CD4-positive, alpha-beta T cell treated with Interleukin-4 for 1 hour (primary cell): ENCODE measurements at places on chromosomes 4 and X.

GRCh38 chr4:76053730-76054129 lies 17.9 kb upstream of the CXCL11 start:
- DNase-seq = no peak

- no peak for DNase-seq
Measured at GRCh38 chrX:66163447-66163846, 600 bp upstream of the HEPH start.

DNA sequence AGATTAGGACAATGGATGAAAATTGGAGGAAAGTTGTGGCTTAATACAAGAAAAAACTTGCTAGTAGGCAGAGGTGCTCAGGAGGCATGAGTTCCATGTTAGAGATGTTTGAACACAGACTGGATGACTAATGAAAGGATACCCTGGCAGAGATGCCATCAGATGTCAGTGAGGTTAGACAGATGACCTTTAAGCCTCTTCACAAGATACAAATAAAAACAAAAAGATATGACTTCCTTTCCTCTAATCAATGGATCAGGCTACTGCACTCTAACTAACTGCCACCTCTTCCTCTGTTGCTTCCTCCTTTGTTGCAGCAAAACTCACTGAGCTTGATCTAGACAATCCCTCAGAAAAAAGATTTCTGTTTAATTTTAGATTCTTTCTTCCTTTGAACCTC lies 14.7 kb downstream of the STAP1 start:
- DNase-seq = no peak

- DNase-seq = peak; percentile 42
Measured at GRCh38 chr4:55553441-55554201, 6.9 kb upstream of the CLOCK start.

GRCh38 chrX:134782796-134783195 lies 124.5 kb upstream of the PLAC1 start:
- no peak for DNase-seq

- no peak for DNase-seq
Measured at GRCh38 chr4:88159229-88159725, 838 bp upstream of the ABCG2 start.

- DNase-seq = no peak
Measured at GRCh38 chr4:4333265-4333706, 43.2 kb downstream of the ZBTB49 start.

DNA sequence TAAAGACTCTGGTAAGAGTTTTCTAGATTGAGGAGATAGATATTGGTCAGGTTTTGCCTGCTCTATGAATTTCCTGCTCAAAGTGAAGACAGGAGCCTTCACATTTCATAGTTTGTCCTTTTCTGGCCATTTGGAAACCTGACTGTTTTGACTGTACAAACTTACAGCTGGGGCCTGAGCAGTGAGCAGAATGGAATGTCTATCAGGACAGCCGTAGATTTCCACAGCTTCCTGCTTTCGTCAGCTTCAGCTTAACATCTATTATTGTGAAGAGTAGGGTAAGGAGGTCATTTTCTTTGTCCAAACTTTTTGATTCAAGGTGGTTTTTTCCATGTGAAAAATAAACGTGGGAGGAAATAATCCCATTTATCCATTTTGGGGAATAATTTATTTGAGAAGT lies 124.3 kb upstream of the DIPK2B start:
- DNase-seq = no peak

DNA sequence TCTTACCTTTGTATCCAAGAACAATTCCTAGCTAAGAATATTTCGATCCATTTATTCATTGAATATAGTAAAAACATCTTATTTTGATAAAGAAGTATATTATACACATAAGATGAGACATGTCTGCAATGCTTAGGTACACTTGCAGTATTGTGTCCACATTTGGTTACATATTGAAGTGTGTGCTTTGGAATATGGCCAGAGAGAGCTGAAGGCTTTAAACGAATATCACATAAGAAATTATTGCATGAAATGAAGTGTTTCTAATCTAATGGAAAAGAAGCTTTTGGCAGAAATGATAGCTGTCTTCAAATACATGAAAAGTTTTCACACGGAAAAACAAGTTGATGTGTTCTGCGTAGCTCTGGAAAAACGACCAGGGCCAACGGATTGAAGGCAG lies 516.1 kb upstream of the ZFP42 start:
- no peak for DNase-seq

DNA sequence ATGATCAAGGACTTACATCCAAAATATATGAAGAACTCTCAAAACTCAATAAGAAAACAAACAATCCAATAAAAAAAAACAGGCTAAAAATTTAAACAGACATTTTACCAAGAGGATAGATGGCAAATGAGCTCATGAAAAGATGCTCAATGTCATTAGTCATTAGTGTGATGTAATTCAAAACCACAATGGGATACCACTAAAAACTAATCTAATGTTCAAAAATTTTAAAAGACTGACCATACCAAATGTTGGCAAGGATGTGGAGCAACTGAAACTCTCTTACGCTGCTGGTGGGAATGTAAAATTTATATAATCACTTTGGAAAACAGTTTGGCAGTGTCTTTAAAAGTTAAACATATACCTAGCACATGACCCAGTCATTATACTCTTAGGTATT lies 43.7 kb downstream of the RPS6KA6 start:
- no peak for DNase-seq

- DNase-seq = no peak
Measured at GRCh38 chr4:102871772-102872171, 3.0 kb downstream of the CISD2 start.

DNA sequence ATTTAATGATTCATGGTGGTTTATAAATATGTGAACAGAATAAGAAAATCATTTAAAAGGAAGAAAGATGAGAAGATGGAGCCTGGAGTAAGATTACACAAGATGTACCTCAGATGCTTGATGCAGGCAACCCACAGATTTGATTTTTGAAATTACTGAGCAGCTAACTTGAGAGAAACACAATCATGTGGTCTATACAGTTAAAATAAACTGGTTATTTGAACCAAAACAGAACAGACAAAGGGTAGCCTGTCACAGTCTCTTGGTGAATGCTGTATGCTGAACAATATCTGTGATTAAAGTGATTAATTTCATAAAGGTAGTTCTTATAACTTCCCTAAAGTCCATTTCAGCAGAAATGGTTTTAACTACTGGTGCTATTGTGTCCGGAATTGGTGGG lies 4.2 kb downstream of the PI4K2B start:
- DNase-seq = no peak

- no peak for DNase-seq
Measured at GRCh38 chr4:52966781-52967180, 104.7 kb downstream of the RASL11B start.

GRCh38 chrX:33855251-33855650 lies 276.9 kb downstream of the FAM47A start:
- DNase-seq = no peak

DNA sequence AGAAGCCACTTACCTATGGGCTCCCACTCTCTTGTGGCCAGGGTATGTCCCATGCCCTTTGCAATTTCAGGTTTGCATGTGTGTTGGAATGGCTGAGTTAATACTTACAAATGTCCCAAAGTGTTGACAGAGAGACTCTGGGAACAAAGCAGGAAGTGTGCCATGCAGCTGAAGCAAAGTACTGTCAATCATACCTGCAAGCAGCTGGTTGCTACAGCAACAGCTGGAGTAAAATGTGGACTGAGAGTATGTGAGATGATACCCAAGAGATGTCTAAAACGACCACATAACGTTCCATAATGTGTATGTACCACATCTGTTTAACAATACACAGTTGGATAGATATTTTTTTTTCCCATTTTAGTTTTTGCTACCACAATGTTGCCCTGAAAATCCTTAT lies 82.8 kb upstream of the CAMK2D start:
- no peak for DNase-seq

DNA sequence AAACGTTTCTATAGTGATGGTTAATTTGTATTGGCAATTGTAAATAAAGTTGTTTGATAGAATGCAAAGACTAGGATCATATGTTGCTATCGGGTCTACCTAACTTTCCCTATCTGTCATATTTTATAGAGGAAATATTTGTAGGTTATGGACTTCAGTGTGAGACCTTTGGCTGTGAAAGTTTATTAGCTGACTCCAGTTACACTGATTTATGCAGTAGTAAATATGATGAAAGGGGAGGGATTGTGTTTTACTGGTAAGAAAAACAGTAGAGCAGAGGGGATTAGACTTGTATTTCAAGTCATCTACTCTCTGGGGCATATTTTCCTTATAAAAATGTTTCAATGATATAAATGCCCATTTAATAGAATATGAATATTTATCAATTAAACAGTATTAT lies 43.8 kb downstream of the ADGRL3 start:
- DNase-seq = no peak

DNA sequence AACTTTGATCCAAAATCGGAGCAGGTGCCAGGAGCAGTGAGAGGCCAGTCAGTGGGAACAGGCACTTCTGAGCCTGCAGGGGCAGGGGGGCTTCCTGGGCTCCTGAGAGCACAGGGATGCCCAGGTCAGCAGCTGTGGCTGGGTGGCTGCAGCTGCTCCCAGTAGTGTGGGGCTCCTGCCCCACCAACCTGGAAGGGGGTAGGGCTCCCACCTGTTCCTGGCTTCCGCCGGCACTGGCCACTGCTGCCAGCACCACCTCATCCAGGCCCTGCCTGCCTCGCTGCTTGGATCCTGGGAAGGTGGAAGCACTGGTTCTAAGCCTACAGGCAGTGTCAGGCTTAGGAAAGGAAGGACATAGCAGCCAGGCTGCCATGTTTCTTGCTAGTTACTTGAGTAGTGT lies 18.6 kb downstream of the GRK4 start:
- DNase-seq = no peak

GRCh38 chr4:83629945-83630721 lies 94.2 kb downstream of the GPAT3 start:
- peak; percentile 14 for DNase-seq

GRCh38 chrX:129798888-129799287 lies 19.1 kb downstream of the SASH3 start:
- no peak for DNase-seq

DNA sequence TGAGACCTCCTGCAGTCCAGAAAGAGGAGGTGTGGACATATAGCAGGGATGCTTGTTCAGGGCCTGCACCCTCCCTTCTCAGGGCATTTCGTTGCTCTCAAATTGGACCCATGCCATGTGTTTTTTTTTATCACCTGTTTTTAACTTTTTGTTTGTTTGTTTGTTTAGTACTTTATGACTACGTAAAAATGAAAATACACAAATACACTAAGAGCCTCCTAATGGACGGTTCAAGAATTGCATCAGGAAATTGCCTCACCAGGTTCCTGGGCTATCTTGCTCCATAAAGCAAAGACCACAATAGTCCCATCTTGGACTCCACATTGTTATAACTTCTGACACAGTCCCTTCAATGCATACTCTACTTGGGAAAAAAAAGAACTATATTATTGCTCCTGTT lies 1685.9 kb upstream of the TENM3 start:
- DNase-seq = no peak

GRCh38 chr4:172480471-172480870 lies 667.3 kb downstream of the GALNTL6 start:
- no peak for DNase-seq

DNA sequence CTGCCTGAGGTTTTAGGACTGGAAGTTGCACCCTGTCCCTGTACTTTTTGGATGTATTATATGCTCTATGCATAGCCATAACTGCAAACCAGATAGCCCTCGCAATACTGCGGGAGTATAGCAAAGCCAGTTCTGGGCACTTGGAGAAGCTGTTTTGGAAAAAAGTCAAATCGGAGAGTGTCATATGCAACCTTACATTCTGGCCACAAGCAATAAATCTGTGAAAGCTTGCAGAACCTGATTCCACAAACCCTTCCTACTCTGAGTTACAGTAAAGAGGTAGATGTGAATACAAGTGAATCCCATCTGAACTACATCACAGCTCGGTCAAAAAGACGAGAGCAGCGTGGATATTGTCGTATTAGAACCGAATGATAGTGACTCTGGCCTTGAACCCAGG lies 10.3 kb downstream of the HELT start:
- no peak for DNase-seq

GRCh38 chr4:145035494-145036136 lies 62.4 kb downstream of the ANAPC10 start:
- DNase-seq = no peak

GRCh38 chr4:154778264-154778663 lies 2.8 kb upstream of the RBM46 start:
- DNase-seq = no peak

GRCh38 chr4:79833857-79834256 lies 239.2 kb downstream of the ANTXR2 start:
- no peak for DNase-seq

DNA sequence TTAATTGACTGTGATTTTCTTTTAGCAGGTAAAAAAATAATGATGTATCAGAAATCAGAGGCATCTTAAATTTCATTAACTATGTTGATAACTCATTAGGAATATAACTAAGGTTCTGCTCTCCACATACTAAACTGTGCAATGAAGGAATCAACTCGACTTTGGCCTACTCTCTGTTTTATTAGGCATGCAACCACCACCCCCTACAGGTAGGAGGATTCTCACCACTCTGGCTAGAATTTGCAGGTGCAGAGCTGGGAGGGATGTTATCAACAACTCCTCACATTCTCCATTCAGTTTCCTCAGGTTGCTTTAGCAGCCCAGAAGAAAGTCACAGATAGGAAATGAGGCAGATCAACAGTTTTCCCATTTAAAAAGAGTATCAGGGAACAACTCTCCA lies 160.1 kb downstream of the COX18 start:
- no peak for DNase-seq

DNA sequence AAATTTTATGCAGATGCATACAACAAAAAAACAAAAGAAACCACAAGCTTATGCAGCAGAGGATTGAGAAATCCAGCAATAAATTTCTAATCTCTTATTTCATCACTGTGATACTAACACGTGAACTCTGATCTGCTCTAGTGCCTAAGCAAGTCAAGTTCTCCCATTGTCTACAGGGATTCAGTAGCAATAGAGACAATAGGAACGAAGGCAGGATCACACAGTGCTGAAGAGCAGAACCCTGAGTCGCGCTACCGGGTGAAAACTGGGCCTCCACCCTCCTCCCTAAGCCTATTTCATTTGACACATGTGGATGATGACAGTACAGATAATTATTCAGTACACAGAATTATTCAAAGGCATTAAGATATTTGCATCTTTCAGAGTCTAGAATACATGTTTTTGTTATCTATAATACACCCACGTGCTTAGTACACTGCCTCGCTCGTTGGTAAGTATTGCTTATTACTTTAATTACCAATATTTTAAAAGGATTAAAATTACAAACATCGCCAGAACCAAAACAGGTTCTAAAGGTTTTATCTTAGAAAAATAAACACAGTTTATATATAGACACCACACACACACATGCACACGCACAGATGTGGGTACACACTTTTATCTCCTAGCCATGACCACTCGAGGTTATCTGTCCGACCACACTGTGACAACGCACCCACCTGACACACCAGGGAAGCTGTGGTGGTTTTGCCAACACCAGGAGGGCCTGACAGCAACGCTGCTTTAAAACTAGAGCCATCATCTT lies 60.1 kb downstream of the RFC1 start:
- DNase-seq = no peak

GRCh38 chrX:87409113-87409841 lies 108.3 kb upstream of the KLHL4 start:
- DNase-seq = no peak

DNA sequence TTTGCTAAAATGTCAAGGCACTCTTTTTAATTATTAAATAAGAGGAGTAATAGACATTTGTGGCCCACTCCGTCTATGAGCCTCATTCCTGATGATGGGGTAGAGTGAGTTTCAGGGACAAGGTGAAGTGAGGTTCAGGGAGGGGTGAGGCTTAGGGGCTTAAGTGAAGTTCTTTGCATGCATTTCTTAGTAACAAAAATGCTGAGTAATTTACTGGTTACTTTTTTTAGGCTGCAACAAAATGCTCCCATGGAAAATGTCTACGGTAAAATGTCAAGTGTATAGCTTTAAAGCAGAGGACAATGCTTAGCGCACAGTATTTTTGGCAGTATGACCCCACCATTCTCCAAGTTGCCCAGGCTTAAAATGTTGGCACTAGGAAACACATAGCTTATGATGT lies 2.0 kb upstream of the USO1 start:
- DNase-seq = no peak
